ENCODE measurements at places on chromosomes 2 and 18.

DNA sequence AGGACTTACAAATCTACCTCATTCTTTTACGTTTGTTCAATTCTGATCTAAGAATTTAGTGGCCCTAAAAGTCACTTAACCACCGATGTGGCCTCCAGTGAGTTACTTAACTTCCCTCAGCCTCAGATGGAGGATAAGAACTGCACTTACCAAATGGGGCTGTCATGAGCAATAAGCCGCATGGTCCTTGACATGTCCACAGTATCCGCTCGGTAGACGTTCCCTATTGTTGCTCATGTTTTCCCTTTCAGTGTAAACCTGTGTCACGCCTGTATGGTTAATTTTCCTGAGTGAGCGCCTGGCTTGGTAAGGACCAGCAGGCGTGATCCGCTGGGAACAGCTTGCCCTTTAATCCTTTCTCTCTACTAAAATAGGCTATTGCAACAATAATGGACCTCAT is 20.3 kb downstream of the SEC11C start:
- DNase-seq: no peak

- no peak for DNase-seq
These were observed 63.5 kb upstream of the RPE start for GRCh38 chr2:209938906-209939305.

GRCh38 chr2:212197776-212198175 is 340.8 kb downstream of the ERBB4 start:
- no peak for DNase-seq

GRCh38 chr18:49890041-49890440 is 76.7 kb upstream of the ACAA2 start:
- no peak for DNase-seq

DNA sequence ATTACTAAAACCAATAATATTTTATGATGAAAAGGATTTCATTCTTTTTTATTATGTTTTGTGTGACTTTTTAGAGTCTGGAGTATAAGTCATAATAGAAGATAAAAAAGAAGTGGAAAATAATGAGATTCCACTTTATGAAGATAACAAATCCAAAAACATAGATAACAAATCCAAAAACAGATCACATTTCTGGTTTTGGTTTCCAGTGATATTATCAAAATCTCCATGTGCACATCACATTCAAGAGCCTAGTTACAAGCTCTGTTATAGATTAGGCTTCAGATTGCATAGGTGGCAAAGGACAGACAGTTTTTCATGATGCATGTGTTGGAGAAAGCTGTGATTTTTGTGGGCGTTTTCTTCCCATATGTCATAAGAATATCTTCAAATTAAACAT is 648.2 kb downstream of the STK39 start:
- no peak for DNase-seq

- DNase-seq: no peak
These were observed 61.3 kb upstream of the RAPGEF4 start for GRCh38 chr2:172674034-172674967.

- DNase-seq: no peak
These were observed 4.5 kb downstream of the ANKRD53 start for GRCh38 chr2:70982971-70983370.

GRCh38 chr18:76260941-76261472 is 234.0 kb downstream of the ZNF516 start:
- no peak for DNase-seq

- DNase-seq: no peak
These were observed 1347.4 kb upstream of the PIK3C3 start for GRCh38 chr18:40607542-40608148.

DNA sequence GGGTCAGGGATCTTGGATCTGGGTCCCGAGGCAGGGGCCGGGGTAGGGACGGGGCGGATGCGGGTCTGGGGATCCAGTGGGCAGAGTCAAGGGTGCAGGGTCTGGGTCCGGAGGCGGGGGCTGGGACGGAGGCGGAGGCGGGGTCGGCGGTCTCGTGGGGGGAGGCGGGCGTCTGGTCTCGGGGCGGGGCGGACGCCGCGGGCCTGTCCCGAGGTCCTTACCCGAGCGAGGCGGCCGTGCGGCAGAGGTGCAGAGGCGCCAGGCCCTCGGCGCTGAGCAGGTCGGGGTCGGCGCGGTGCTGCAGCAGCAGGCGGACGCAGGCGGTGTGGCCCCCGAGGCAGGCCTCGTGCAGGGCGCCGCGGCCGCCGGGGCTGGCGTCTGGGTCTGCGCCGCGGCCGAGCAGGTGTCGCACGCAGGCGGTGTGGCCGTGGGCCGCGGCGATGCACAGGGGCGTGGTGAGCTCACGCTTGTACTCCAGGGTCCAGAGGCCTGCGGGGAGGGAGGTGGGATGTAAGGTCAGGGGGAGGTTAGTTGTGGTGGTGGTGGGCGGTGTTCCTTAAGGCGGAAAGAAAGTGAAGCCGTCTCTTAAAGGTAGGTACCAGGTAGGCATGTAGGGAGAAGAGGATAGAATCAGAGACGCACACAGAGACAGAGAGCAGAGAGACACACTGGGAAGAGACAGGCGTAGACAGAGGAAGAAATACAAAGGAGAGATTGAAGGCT is 26.6 kb downstream of the ASB18 start:
- DNase-seq: no peak

DNA sequence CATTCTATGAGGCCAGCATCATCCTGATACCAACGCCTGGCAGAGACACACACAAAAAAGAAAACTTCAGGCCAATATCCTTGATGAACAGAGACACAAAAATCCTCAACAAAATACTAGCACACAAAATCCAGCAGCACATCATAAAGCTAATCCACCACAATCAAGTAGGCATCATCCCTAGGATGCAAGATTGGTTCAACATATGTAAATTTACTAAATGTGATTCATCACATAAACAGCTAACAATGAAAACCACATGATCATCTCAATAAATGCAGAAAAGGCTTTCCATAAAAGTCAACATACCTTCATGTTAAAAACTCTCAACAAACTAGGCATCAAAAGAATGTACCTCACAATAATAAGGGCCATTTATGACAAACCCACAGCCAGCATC is 65.3 kb downstream of the WDPCP start:
- no peak for DNase-seq

GRCh38 chr2:129400826-129401225 is 578.6 kb upstream of the RAB6C start:
- no peak for DNase-seq

- DNase-seq: no peak
These were observed 36.5 kb upstream of the CYTIP start for GRCh38 chr2:157480182-157480961.

DNA sequence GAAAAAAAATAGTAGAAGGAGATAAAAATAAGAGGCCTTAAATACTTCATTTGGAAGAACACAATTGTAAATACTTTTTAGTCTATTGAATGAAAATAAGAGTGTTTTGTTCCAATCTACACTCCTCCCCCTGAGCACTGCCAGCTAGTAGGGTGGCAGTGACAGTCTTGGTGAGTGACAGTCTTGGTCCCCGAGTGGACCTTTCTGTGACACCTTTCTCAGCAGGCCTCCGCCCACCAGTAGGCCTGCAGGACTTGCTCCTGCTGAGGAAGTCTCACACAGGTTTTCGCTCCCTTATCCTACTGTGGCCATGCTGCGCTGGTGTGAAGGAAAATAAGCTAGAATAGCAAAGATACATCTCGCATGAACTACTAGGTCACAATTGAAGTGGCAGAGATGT is 666.8 kb downstream of the NR4A2 start:
- DNase-seq: no peak

DNA sequence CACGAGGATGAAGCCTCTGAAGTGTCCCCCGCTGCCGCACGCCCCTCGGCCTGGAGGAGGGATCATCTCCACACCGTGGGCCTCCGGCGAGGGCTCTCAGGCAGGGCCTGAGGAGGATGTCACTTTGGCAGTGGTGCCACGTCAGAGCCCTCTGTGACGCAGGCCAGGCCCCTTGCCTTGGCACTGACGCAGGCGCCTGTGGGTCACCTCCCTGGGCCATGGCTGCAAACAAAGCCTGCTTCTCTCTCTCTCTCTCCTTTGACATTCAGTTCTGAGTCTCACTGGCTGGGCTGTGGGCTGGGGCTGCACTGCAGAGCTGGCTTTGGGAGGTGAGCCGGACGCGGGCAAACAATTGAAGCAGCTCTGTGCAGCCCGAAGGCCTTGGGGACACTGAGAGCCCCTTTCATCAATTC is 273.7 kb downstream of the TWIST2 start:
- no peak for DNase-seq

DNA sequence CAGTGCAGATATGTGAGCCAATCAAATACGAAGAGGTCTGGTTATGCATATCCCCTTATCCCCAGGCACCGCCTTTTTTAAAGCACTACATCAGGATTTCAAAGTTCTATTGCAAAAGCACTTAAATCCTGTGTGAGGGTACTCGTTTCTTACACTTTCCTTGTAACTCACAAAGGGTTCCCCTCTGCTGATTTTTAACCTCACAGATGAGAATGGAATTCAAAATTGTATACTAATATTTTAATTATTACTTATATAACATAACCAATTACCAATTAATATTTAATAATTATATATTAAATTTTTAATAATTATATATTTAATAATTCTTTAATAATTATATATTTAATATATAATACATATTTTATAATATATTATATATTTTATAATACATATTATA is 126.2 kb upstream of the MAPRE2 start:
- DNase-seq: no peak

DNA sequence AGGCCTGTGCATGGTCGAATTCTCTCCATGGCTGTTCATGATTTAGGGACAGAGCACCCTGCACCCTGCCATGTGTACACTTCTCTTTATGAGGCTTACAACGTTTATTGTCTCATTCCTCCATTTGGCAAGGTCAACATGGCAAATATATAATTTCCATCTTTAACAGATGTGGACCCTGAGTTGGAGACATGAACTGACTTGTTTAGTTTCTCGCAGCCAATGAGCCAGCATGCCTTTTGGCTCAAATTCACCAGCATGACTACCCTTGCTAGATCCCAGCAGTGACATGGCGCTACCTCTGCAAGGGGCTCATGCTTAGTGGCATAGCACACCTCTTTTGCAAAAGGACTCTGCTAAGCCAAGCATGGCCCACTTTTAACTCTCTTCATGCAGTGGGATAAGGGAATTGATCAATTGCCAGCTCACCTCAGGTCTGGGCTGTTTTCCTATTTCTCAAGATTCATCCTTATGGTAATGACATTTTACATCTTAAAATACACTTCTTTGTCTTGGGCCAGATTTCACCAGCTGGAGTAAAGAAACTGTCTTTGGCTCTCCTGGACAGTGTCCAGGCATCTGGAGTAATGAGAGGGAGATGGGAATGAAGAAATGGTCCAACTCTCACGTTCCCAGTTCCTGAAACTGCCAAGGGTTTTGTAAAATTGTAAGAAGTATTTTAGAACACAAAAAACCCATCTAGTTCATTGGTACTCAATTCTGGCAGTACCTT is 159.5 kb downstream of the SETBP1 start:
- no peak for DNase-seq

DNA sequence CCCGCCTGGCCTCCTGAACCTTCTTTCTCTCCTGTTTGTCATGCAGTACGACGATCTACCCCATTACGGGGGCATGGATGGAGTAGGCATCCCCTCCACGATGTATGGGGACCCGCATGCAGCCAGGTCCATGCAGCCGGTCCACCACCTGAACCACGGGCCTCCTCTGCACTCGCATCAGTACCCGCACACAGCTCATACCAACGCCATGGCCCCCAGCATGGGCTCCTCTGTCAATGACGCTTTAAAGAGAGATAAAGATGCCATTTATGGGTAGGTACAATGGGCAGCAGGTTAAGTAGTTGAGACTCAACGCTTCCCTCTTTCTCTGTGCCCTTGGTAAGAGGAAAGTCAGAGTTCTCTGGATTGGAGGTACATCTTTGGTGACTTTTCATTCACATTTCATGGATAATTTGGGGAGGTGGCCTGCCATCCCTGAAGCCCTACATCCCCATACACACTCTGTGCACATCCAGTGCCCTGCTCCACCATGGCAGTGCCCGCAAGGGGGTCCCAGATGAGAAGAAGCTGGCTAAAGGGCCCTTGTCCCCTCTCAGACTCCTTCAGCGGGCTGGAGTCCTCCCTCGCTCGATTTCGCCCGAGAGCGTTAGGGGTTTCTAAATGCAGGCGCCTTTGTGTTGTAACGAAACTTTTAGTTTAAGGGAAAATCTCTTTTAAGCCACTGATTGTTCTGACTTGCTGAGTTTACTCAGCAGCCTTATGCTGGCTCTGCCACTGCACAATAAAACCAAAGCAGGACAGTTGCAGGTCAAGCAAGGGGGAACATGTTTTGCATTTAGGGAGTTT is 3.0 kb downstream of the MEIS1 start:
- DNase-seq: no peak

GRCh38 chr2:4354164-4354563 is 650.8 kb downstream of the DCDC2C start:
- DNase-seq: no peak

DNA sequence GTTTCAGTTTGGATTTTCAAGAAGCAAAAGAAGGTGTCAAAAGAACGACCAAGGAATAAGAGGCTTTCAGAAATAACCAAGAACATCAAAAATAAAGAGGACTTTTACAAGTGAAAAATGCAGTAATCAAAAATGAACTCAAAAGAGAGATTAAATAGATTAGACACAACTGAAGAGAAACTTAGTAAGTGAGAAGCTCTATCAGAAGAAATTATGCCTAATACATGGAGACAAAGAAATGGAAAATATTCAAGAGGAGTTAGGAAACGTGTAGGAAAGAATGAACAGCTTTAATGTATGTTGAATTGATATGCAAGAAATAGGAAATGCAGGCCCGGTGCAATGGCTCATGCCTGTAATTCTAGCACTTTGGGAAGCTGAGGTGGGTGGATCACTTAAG is 145.8 kb downstream of the ACOXL start:
- no peak for DNase-seq

DNA sequence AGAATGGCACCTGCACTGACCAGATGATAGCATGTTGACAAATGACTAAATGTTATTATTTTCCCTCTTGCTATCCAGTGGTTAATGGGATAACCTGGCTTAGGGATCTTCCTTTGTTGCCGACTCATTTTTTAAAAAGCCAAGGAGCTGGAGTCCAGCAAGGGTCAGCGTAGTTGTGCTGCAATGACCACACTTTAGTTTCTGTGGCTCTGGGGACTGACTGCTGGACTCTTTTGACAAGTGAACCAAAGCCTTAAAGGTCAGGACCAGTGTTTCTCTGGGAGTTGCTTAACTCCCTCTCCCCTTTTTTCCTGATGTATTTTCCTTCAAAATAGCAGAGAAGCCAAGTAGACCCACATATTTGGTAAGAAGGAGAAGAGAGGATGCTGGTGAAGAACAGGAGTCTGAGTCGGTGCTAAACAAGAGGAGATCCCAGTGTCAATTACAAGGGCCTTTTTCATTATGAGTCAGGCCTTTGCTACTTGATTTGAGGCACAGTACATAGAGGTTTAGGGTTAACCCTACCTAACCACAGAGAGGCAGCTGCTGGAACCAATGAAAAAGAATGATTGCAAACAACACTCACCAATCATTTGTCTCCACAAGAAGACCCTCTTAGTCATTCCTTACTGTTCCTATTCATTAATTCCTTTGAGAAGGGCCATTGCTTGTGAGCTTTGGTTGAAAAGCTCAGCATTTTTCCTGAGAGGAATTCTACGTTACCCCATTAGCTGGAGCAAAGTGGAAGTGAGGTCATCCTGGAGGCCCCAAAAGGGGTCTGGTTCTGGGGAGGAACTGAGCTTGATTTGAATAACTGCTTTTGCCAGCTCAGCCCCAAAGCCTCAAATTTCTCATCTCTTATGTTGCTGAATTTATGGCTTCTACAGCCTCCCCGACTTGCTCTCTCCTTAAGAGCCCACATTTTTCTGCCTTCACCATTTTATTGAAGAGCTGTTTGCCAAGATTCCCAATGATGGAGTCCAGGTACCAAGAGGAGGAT is 137.6 kb upstream of the HNMT start:
- no peak for DNase-seq

- no peak for DNase-seq
These were observed 134.5 kb downstream of the PTGR3 start for GRCh38 chr18:75074196-75075015.
